HTR-8/SVneo (cell line): ENCODE measurements at places on chromosomes 13 and 19.

DNA sequence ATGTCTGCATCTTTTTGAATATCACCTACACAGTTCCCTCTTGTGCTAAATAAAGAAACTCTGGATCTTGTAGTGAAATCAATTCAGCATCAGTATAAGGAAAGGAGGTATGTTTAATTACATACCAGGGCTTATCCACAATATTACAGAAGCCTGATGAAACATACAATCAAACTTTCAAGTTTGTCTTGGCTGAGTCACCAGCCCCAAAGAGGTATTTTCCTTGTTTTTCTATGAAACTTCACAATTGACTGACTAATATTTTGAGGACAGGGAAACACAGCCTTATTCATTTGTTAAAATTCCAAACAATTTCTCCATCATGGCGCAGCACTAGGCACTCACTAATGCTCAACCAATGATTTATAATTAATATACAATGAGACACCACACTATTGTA, 952.4 kb downstream of the PCDH17 start:
- no peak for DNase-seq

DNA sequence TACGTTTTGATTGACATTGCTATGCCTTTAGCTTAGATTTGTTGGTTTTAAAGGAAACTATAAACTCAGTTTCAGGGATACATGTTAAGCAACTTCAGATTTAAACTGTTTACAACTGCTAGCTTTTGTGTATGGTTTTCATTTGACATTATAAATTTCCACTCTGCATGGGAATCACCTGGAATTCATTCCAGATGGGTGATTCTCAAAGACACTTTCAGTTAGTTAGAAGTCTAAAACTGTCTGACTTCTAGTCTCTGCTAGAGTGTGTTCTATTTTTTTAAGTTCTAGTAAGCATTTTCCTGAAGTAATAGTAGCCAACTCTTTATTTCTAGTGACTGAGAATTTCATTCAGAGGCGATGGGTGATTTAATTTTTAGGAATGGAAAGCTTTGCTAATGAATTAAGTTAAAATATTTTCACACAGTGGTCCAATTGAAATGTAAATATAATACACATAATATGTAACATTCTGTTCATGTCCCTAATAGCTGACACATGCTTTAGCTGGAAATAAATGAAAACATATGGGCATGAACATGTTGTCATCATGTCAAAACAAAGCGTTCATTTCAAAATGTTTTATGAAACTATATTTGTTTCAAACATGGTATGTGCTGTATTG, 58.3 kb upstream of the CSNK1A1L start:
- no peak for DNase-seq

GRCh38 chr19:35069696-35070095, 28.2 kb downstream of the HPN start:
- DNase-seq: no peak

DNA sequence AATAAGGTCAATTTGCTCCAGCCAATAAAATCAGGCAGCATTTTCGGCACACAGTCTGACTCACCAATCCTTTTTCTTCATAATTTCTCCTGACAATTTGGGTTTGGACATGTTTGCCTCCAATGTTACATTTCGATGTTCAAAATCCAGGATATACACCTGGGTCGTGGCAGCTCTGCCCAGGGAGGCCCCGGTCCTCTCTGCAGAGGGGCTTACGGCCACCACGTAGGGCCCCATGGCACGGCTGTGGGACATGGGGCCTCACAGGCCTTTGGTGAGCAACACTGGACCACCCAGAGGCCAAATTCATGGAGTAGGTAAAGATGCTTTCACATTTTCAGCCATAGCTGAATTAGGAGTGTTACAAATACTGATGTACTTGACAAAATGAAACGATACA, 25.4 kb downstream of the IRS2 start:
- no peak for DNase-seq

GRCh38 chr19:58569943-58570670, 3.0 kb downstream of the MZF1 start:
- DNase-seq: no peak

DNA sequence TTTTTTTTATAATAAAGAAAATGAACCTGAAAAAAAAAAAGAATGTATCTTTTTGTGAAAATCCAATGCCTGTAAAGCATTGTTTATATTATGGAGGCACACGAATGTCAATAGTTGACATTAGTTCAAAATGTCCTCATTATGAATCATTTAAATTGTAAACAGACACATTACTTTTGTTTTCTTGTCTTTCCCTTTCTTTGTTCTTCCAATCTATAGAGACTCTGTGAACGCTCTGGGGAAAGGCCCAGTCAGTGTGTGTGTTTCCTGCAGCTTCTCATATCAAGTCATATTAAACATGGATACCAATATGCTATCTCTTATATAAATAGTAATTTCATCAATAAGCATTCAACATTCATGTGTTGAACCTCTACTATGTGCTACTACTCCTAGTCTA, 193.1 kb downstream of the KCTD12 start:
- no peak for DNase-seq

GRCh38 chr13:28820099-28821051, at the start of gene MTUS2:
Gene MTUS2 (plus strand): TSS chr13:28820339.
- no peak for DNase-seq

DNA sequence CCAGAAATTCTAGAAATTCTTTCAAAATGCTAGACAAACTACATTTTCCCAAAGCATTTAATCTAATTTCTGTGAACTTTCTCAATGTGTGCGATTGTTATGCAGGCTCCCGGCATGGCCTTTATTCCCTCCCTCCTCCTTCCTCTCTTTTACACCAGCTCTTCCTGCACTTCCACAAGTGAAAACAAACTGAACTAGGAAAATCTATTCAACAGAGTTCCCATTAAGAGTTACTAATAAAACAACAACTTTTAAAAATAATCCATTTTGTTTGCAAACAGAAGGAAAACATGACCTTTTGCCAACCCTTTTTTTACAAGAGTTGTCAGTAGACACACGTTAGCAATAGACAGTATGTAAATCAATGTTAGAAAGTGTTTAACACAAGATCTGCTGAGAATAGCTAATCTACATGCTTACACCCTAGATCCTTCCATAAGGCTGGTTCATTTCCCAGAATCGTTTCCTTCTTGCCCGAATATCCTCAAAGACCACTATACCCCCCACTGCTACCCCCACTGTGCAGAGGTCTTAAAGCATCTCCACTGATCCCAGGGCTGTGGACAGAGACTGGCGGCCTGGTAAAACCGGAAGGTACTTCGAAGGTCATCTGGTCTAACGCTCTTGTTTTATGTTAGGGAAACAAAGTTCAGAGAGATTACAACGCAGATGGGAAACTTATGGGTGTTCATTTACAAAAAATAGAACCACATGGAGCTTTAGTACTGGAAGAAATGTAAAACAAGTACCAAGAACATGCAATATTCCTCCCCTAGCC, 98.0 kb downstream of the FOXO1 start:
- DNase-seq: no peak

GRCh38 chr19:33005440-33005839, 33.4 kb downstream of the FAAP24 start:
- no peak for DNase-seq

GRCh38 chr19:50818859-50819472, 4.6 kb downstream of the KLK1 start:
- no peak for DNase-seq

- no peak for DNase-seq
Measured at GRCh38 chr13:45516757-45517156, 52.0 kb downstream of the COG3 start.

- DNase-seq: no peak
Measured at GRCh38 chr19:45175515-45176345, 2.3 kb downstream of the TRAPPC6A start.
